NCI-H82 (cell line): ENCODE measurements at places on chromosomes 12 and 14.

- DNase-seq, result no peak
Observed at GRCh38 chr14:104249089-104249488, 110.7 kb downstream of the KIF26A start.

GRCh38 chr12:122860040-122860853 is 25.0 kb downstream of the HIP1R start:
- peak; percentile 88 for DNase-seq

DNA sequence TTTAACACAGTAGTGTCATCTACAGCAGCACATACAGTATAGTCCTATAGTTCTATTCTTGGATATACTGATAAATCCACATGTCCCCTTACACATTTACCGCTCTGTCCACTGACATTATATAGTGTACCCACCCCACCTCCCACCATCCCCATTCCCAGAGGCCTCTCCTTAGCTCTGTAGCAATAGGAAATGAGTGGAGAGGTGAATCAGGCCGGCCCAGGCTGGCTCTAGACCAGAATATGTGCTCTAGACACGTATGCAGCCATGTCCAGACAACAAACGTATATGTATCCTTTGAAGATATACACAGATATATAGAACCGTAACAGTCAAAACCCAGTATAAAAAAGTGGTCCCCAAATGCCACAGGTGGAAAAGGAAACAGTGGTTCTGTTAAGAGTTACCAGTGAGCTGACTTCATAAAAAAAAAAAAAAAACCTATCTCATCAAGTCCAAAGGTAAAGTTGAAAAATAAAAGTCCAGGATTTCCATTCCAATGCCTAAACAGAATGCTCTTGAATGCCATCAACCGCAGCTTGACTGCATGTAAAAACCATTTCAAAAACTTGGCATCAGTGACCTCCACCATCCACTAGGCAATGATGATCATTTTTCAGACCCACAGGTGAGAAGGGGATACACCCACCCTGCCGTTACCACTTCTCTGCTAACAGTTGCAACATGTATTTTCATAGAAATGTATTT is 16.7 kb downstream of the EGLN3 start:
- DNase-seq, result no peak

GRCh38 chr12:132452596-132453350 is 37.2 kb upstream of the FBRSL1 start:
- DNase-seq, result no peak

- no peak for DNase-seq
Observed at GRCh38 chr12:93734784-93735183, 57.6 kb downstream of the CRADD start.

DNA sequence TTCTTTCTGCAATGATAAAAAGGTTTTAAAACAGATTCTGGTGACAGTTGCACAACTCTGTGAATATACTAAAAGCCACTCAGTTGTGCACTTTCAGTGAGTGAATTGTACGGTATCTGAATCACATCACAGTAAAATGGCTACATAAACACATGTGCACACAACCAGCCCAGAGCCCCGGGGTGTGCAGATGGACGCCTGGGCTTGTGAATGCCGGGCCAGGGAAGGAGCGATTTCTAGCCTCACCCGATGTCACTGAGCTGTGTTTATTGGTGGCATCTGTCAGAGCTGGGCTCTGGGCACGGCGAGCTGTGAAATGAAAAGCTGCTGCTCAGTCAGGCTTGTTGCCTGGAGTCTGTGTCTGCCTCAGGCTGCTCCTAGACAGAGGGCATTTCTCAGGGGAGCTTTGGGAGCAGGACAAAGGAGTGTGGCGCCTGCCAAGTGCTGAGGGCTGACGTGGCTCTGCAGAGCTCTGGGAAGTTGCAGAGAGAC is 25.9 kb downstream of the RHOF start:
- DNase-seq, result peak; percentile 81

- DNase-seq, result no peak
Observed at GRCh38 chr12:27951898-27952297, 20.6 kb downstream of the PTHLH start.

GRCh38 chr12:77433799-77434198 is 368.4 kb upstream of the E2F7 start:
- DNase-seq, result no peak

GRCh38 chr14:90291699-90292098 is 35.3 kb downstream of the PSMC1 start:
- no peak for DNase-seq

GRCh38 chr12:67469666-67470065 is 178.9 kb upstream of the DYRK2 start:
- no peak for DNase-seq
